Activated CD4-positive, alpha-beta T cell treated with anti-CD3 and anti-CD28 coated beads for 4 hours (primary cell): ENCODE measurements at places on chromosomes 6 and 20.

DNA sequence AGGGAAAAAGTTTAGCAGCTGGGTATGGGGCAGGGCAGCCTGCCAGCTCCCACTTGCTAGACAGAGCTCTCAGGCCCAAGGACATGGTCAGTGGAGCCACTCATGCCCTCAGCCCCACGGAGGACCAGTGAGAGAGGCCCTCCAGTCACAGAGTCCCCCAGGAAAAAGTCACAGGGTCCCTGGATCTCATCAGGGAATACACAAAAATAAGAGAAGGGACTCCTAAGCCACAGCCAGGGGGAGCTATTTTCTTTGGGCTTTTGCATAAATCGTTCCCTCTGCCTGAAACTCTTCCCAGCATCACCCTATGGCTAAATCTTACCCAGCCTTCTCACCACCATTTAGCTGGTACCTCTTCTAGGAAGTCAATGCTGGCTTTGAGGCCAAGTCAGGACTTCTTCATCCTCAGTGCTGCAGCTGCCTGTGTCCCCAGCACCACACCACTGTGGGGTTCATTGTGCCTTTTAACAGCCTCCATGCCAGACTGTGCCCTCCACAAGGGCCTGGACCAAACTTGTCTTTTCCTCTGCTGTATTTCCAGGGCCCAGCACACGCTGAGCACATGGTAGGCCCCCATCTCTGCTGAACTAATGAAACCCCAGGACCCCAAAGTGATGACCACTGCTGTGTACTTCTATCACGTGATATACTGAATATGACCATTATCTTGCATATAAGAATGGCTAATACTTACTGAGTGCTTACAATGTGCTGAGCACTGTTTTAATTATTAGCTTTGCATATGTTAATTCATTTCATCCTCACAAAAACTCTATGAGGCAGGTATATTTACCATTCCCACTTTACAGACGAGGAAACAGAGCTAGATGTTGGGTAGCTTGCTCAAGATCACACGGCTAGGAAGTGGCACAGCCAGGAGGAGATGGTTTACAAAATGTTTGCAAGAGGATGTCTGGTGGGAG lies 2.0 kb downstream of the ZNF335 start:
- peak; percentile 28 for DNase-seq

- no peak for DNase-seq
Measured at GRCh38 chr6:136127873-136128272, 122.2 kb downstream of the MTFR2 start.

DNA sequence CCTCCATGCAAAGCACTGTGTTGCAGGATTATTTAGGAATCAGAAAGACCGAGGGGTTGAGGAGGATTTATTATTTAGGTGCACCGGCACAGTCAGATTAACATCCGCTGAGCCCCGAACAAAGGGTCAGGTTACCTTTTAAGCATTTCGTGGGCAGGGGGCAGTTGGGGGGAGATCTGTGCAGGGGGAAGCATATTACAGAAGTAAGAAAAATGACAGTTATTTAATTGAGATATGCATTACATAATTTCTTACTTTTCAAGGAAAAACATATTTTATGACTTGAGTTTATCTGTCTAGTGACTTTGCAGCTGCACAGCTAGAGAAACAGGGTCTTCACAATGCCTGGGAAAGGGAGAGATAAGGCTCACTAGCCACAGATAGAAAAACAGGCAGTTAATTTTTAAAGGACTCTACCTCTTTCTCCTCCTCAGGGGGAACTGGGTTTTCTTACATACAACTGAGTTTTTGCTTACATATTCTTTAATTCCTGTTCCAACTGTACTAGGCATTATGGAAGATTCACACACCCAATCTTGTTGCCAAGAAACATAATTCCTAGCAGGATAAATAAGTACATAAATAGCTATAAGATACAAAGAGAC lies 1.7 kb upstream of the HINT3 start:
- no peak for DNase-seq

DNA sequence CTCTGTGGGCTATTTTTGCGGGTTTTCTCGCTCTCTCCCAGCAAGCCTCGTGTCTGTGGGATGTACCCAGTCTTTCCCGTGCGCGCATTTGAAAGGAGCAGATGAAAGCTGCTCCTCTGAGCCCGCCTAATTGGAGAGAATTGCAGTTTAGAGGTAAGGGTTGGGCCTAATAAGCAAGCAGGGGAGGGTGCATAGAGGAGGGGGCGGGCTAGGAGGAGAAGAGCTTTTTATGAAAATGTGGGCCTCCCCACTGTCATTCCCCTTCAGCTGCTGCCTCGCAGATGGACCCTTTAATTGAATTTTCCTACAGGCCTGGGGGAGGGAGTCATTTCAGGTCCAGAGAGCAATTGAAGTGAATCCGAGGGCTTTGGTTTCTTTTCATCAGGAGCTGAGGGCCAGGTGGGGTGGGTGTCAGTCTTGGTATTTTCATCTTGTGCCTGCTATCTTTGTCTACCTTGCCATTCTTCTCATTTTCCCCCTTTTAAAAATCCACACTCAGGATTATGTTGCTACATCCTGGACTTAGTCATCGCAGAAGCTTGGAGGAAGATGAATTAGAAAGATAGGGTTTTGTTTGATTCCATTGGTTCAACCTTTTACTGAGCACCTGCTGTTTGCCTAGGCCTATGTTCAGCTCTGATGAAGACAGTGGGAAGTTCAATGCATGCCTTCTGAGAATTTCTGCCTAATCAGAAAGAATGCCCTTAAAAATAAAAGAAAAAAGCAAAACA lies 423.4 kb downstream of the CD83 start:
- no peak for DNase-seq

GRCh38 chr6:138486249-138487101 lies 12.8 kb downstream of the NHSL1 start:
- no peak for DNase-seq

GRCh38 chr6:56430629-56431600 lies 183.5 kb upstream of the COL21A1 start:
- no peak for DNase-seq
